ENCODE measurements at places on chromosomes 5 and 9.
A peak's percentile ranks its signal among the peaks of the same experiment; 100 is the strongest.

GRCh38 chr5:36792560-36793180, 83.9 kb upstream of the NIPBL start:
- H3K27me3 ChIP-seq, result no peaks in the 10 kb centered on the region
- no peak overlapping the region for H3K27ac ChIP-seq
- H3K4me1 ChIP-seq, result no peaks in the 10 kb centered on the region
- DNase-seq, result no peak
- no peaks in the 10 kb centered on the region for H3K36me3 ChIP-seq

- H3K36me3 ChIP-seq, result no peaks in the 10 kb centered on the region
- peak overlapping the region; percentile 4 for H3K27ac ChIP-seq
- H3K4me3 ChIP-seq, result no peak overlapping the region
Measured at GRCh38 chr9:130443840-130444492, 795 bp upstream of the ASS1 start.

- H3K27me3 ChIP-seq, result no peaks in the 10 kb centered on the region
- no peak overlapping the region for H3K27ac ChIP-seq
- no peak overlapping the region for H3K4me3 ChIP-seq
Measured at GRCh38 chr5:134236318-134236717, 10.4 kb upstream of the PPP2CA start.

DNA sequence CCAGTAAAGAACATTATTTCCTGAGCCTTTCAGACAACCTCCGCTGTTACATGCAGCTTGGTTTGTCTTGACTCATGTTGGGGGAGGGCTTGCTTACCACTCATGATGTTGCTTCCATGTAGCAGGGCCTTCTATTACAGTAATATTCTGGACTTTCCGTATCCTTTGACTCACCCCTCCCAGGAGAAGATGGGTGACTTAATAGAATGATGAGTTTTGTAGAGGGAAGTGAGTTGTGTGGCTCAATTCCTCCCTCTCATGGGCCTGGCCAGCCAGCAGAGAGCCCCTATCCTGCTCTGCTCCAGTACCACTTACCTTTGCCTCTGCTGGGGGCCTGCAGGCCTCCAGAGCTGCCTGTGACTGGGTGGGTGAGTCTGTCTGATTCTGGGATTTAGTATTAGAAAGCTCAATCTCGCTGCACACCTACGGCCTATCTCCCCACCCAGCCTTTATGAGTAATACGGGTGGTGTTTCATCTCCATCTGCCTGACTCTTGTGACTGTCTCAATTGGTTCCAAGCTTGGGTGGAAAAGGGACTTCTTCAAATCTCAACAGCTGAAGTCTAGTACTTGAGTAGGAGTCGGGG, 52.6 kb upstream of the KLF9 start:
- H3K36me3 ChIP-seq, result no peaks in the 10 kb centered on the region
- peaks cover 15% of the 10 kb centered on the region for H3K4me1 ChIP-seq
- H3K27ac ChIP-seq, result no peak overlapping the region
- no peak for DNase-seq
- H3K27me3 ChIP-seq, result no peaks in the 10 kb centered on the region

GRCh38 chr9:100021931-100022330, 76.9 kb downstream of the ERP44 start:
- no peak for DNase-seq
- no peaks in the 10 kb centered on the region for H3K4me1 ChIP-seq
- no peak overlapping the region for H3K27ac ChIP-seq
- H3K4me3 ChIP-seq, result no peak overlapping the region
- no peaks in the 10 kb centered on the region for H3K27me3 ChIP-seq

DNA sequence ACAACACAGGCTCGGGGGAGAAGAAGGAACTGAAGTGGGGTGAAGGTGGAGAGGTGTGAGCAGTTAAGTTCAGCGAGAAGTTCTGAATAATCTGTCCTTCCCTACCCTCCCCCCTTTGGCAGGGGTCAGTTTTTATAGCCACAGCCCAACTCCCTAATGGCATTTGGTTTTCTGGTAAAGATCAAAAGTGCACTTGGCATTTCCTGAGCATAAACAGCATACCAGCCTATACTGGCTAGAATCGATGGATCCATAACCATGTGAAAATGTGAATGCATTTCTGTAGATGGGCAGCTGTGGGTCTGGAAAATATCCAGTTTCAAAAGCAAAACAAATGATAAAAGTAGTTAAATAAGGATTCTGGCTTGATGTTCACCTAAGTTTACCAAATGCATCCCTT, 410.9 kb downstream of the PLK2 start:
- no peaks in the 10 kb centered on the region for H3K27me3 ChIP-seq
- H3K27ac ChIP-seq, result no peak overlapping the region
- H3K4me1 ChIP-seq, result no peaks in the 10 kb centered on the region
- no peak for DNase-seq
- no peak overlapping the region for H3K4me3 ChIP-seq

DNA sequence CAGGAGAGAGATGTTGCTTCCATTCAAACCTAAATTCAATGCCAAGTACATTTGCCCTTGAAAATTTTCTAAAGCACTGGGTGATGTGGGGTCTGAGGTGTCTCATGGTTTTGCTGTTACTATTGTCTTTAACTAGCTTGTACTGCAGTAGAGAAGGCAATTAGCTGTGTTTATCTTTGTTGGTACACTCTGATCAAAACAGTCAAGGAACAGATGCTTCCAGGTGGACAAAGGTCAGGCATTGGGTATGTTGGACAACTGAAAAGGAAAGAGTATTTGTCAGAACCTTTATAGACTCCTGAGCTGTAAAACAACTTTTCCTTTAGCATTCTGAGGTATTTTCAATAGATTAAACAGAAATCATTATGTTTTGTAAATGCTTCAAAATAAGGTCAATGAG, 2228.7 kb upstream of the WWC1 start:
- no peaks in the 10 kb centered on the region for H3K4me1 ChIP-seq
- no peak for DNase-seq
- H3K27ac ChIP-seq, result no peak overlapping the region
- no peaks in the 10 kb centered on the region for H3K36me3 ChIP-seq
- no peak overlapping the region for H3K4me3 ChIP-seq

DNA sequence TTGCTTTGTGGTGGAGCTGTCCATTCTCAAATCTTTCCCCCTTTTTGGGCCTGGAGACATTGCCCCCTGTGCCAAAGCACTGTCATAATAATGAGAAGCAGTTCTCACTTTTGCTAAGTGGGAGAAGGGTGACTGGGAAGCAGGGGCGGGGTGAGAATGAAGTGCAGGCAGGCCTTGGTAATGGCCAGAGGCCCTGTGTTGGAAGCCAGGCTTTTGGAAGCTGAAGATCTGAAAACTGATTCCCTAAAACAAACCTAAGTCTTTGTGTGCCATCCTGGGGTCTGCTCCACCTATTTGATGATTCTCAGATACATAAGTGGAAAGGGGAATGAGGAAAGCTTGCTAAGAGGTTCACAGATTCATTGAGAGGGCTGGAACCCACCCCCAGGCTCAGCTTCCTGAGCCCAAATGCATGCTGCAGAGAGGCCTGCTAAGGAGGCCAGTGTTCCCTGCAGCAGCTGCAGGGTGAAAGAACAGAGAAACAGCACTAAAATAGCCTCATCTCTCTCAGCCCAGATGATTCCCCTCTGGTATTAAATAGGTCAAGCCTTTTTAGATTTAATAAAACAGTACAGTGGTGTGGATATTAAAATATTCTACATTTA, 75.0 kb downstream of the NSG2 start:
- no peak overlapping the region for H3K4me3 ChIP-seq
- no peaks in the 10 kb centered on the region for H3K27me3 ChIP-seq
- H3K36me3 ChIP-seq, result no peaks in the 10 kb centered on the region
- DNase-seq, result no peak
- H3K27ac ChIP-seq, result no peak overlapping the region
- H3K4me1 ChIP-seq, result no peaks in the 10 kb centered on the region

DNA sequence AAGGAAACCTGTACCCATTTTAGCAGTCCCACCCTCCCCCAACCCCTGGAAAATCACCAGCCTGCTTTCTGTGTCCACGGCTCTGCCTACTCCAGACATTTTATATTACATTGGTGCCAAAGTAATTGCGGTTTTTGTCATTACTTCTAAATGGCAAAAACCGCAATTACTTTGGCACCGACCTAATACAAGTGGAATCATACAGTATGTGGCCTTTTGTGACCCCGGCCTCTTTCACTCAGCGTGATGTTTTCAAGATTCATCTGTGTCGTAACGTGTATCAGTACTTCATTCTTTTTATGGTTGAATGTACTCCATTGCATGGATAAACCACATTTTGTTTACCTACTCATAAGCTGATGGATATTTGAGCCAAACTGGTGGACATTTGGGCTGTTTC, 9.7 kb upstream of the ORM1 start:
- H3K27me3 ChIP-seq, result no peaks in the 10 kb centered on the region
- no peak overlapping the region for H3K27ac ChIP-seq
- H3K4me3 ChIP-seq, result no peak overlapping the region
- H3K36me3 ChIP-seq, result no peaks in the 10 kb centered on the region
- H3K4me1 ChIP-seq, result peaks cover 2% of the 10 kb centered on the region
- no peak for DNase-seq

DNA sequence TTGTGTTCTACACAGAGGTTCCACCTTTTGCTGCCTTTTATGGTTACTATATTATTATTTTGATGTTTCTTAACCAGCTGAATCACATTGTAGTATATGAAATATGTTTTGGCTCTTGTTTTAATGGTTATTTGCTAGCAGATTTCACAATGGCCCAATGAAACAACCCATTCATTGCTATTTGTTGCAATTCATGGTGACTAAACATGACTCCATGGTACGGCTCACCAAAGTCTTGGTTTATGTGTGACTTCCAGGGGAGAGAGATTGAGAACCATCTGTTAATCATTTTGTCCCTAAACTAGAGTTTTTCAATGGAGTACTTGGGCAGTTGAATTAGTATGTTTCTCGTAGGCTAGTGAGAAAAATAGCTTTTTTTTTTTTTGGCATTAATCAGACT, 108.4 kb downstream of the GHR start:
- H3K4me3 ChIP-seq, result no peak overlapping the region
- H3K27ac ChIP-seq, result no peak overlapping the region
- DNase-seq, result no peak
- no peaks in the 10 kb centered on the region for H3K27me3 ChIP-seq

DNA sequence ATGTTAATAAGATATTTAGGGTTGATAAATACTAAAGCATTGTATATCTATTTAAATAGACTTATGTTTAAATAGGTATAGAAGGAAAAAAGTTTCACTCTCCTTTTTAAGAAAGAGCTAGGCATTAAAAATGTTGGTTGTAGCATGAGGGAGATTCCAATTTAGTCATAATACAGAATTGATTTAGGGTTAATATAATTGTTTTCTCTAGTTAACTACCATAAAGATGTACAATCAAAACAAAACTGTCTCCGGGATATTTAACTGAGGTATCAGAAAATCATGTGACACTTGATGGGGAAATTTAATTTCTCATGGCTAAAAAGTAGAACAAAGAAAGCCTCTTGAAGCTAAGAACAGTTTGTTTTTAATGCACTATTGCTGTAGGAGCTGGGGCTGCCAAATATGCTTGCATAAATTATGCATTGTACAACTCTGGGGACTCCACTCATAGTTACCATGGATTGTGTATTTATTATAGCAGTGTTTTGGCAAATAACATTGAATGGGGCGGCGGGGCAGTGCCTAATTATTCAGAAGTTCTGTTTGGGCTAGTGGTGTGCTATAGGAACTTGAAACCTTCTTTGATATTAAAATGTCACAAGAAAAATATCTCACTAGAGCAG, 44.2 kb downstream of the SMC2 start:
- H3K4me1 ChIP-seq, result no peaks in the 10 kb centered on the region
- no peaks in the 10 kb centered on the region for H3K27me3 ChIP-seq
- DNase-seq, result no peak

DNA sequence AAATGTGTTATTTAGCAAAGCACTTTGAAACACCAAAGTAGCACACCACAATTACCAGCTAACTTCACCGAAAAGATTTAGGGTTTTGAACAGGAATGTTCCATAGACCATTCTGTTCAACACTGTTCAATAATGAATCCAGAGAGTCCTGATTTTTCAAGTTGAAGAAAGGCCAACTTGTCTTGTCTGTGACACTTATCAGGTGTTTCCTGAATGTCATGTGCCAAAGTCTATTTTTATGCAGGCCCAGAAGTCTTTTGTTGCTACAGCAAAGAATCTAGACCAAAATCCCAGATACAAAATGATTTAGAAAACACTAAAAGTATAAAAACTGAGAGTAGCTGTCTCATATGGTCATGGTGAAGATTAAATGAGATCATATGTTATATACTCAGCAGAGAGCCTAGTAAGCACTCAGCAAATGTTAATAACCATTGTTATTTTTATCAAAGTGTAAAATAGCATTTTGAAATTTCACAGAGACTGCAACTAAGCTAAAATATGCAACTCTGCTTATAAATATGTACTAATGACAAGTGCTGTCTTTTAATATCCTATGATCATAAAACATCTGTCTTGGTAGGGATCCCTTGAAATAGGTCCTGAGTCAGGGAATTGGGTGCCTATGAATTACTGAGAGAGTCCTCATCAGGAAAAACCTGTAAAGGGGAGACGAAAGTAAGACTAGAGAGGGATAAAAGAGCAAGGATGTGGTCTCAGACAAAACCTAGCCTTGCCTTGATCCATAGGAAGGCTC, 122.4 kb upstream of the SLC12A2 start:
- no peaks in the 10 kb centered on the region for H3K27me3 ChIP-seq
- H3K4me1 ChIP-seq, result peaks cover 22% of the 10 kb centered on the region

- DNase-seq, result peak; percentile 57
- no peak overlapping the region for H3K27ac ChIP-seq
- no peaks in the 10 kb centered on the region for H3K36me3 ChIP-seq
- H3K4me1 ChIP-seq, result no peaks in the 10 kb centered on the region
- no peaks in the 10 kb centered on the region for H3K27me3 ChIP-seq
- no peak overlapping the region for H3K4me3 ChIP-seq
Measured at GRCh38 chr5:165457859-165458481, 1952.6 kb downstream of the MAT2B start.

GRCh38 chr9:38620483-38621433, at the start of gene ANKRD18A:
Gene ANKRD18A (minus strand): TSS chr9:38620596. CDS start chr9:38620285, 311 bp downstream.
- peaks cover 62% of the 10 kb centered on the region for H3K27me3 ChIP-seq
- no peaks in the 10 kb centered on the region for H3K36me3 ChIP-seq
- H3K27ac ChIP-seq, result no peak within 1 kb of the TSS
- peak; percentile 92 for DNase-seq
- peaks cover 25% of the 10 kb centered on the region for H3K4me1 ChIP-seq

GRCh38 chr5:134451936-134452505, 40.3 kb upstream of the CDKN2AIPNL start:
- peaks cover 27% of the 10 kb centered on the region for H3K4me1 ChIP-seq
- DNase-seq, result peak; percentile 79
- H3K36me3 ChIP-seq, result no peaks in the 10 kb centered on the region
- H3K27me3 ChIP-seq, result no peaks in the 10 kb centered on the region

GRCh38 chr5:36728697-36729543, 122.5 kb downstream of the SLC1A3 start:
- H3K4me3 ChIP-seq, result no peak overlapping the region
- H3K27ac ChIP-seq, result no peak overlapping the region
- no peaks in the 10 kb centered on the region for H3K36me3 ChIP-seq
- H3K27me3 ChIP-seq, result no peaks in the 10 kb centered on the region
- no peaks in the 10 kb centered on the region for H3K4me1 ChIP-seq

- H3K4me1 ChIP-seq, result peaks cover 13% of the 10 kb centered on the region
- H3K4me3 ChIP-seq, result no peak overlapping the region
- H3K27me3 ChIP-seq, result no peaks in the 10 kb centered on the region
- no peak for DNase-seq
- H3K27ac ChIP-seq, result no peak overlapping the region
Measured at GRCh38 chr5:11329679-11330078, 568.6 kb upstream of the DAP start.

GRCh38 chr9:21027295-21027694, 4.1 kb downstream of the HACD4 start:
- H3K36me3 ChIP-seq, result no peaks in the 10 kb centered on the region
- no peaks in the 10 kb centered on the region for H3K27me3 ChIP-seq
- no peak overlapping the region for H3K27ac ChIP-seq
- H3K4me1 ChIP-seq, result peaks cover 4% of the 10 kb centered on the region
- no peak overlapping the region for H3K4me3 ChIP-seq
- no peak for DNase-seq
